ENCODE measurements at places on chromosomes 12 and 14. TPM values are rescaled to one million over a fixed set of nuclear protein-coding genes. Genes with fewer than 3 reads are reported as not detected.

Gene RTL1
- total RNA-seq: 0.02 TPM

Gene ETFRF1
- 49.3 TPM for total RNA-seq

Gene KRT71
- total RNA-seq: not detected

Gene ATL1
- total RNA-seq: 0.32 TPM

DNA sequence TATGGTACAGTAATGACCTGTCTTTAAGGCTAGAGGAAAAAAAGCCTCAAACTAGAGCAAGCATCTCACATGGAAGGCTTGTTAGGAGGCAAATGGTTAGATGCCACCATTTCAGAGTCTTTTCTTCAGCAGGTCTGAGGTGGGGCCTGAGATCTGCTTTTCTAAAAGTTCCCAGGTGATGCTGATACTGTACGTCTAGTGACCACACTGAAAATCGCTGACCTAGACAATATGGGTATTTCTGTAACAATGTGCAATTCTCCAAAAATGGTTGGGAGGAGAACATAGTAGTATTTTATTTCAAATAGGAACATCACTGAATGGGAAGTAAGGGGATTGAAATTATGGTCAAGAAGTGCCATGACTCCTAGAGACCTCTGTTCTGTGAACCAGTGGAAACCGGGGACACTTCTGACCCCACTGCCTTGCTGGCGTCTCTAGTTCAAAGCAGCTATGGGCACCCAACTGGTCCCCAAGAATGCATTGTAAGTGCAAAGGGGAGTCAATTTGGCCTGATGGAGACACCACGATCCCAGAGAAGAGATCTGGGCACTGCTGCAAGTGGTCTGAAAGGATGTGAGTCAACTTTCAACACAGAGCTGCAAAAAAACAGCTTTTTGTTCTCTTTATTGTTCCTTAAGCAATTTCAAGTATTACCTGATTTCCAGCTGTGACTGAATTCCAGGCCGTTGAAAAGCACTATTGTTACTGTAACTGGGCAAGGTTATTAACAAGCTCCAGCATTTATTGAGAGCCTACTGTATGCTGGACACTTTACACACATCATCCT is 54.4 kb upstream of the PLEKHG7 start:
- DNase-seq: peak; percentile 6
